ENCODE measurements at places on chromosomes 11 and 22.

DNA sequence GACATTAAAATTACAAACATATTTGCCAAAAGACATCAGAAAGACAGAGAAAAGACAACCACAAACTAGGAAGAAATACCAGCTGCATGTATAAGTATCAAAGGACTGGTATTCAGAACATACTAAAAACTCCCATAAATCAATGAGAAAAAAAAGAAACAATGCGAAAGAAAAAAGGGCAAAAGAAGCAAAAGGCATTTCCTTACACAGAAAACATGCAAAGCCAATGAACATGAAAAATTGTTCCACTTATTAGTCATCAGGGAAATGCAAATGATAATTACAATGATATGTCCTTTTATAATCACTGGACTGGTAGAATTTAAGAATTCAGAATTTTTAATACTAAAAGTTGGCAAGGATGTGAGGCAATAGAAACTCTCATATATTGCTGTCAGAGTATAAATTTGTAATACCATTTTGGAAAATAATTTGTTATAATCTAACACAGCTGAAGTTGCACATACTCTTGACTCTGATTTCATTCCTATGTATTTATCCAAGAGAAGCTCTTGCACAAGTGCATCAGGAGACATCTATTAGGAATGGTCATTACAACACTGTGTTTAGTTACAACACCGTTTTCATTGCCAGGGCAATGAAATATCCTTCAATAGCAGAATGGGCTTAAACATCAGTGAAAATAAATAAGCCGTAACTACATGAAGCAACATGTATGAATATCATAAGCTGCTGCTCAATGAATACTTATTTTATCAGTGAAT is 279.7 kb downstream of the SWAP70 start:
- no peak for DNase-seq

- DNase-seq: no peak
These were observed 458.8 kb downstream of the BUD13 start for GRCh38 chr11:116314006-116314405.

GRCh38 chr11:2704356-2704755 is 4.6 kb upstream of the KCNQ1OT1 start:
- DNase-seq: no peak

DNA sequence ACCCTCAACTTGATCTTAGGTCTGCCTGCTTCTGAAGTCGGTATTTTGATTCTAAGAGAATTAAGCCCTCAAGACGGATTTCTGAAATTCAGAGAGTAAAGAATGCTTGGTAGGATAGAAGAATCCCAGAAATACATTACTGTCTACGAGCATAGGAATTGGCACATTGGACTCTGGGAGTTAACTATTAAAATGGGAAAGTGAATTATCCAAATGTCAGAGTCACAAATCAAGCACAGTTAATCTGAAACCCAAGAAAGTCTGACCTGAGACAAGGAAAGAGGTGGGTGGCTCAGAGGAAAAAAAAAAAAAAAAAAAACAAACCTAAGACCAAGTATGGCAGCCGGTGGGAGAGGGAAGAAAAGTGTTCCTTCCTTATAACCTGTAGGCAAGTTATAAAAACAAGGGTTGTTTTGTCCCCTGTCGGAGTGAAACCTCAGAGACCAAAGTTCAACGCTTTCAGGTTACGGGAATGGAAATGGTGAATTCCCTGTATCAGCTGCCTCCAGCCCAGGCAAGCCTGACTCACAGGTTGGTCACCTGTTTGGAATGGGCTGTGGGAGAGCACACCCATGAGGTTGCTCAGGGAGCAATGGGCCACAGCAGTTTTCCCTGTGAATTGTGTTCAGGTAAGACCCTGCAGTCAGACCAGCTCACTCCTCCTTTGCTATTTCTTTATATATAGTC is 139.0 kb downstream of the ETS1 start:
- DNase-seq: no peak

DNA sequence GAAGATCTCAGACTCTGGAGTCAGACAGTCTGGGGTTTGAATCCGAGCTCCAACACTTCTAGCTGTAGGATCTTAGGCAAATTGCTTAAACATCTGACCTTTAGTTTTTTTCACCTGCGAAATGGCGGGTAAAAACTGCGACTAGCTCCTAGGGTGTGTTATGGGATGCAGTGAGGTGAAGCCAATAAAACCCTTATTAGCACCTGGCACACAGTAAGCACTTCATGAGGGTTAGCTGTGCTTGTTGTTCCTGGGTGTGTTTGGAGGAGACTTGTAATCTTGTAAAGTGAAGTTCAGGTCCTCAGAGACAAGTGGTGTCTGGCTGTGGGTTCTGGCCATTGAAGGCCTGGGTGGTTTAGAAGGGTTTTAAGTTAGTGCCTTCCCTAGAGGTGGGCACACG is 68.9 kb downstream of the ZBTB16 start:
- no peak for DNase-seq

DNA sequence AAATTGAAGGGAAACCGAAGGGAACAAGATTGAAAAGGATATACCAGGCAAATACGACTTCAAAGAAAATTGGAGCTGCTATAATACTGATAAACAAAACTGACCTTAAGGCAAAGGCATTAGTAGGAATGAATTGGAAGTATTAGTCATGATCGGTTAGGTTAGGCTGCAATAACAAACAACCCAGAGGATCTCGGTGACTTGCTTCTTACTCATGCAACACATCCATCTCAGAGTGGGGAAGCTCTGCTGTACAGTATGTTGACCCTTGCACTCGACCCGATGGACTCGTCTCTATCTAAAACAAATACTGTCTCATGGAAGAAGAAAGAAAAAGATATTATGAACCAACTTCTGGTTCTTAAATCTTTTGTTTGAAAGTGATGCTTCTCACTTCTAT is 42.3 kb downstream of the SPATA19 start:
- no peak for DNase-seq

- DNase-seq: no peak
These were observed at the start of gene MYO18B for GRCh38 chr22:25741692-25742626. MYO18B (plus strand) TSS chr22:25742188; CDS start chr22:25761093, 18,905 bp downstream.

DNA sequence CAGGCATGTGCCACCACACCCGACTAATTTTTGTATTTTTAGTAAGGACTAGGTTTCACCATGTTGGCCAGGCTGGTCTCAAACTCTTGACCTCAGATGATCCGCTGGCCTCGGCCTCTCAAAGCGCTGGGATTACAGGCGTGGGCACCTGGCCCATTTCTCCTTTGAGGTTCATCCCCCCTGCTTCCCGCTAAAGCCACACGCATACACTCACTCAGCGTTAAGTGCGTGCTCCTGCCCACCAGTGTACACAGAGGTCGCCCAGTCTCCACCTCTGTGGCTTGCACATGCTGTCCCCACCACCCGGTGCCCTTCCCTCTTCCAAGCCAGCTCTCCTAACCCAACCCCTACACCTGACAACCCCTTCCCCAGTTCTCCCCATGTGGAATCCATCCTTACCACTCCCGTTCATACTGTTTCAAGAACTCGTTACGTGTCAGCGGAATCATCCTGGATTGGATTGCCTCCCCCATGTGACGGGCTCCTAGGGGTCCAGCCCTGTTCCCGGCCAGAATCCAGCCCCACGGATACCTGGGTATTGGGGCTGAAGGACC is 15.7 kb upstream of the CYTH4 start:
- no peak for DNase-seq

DNA sequence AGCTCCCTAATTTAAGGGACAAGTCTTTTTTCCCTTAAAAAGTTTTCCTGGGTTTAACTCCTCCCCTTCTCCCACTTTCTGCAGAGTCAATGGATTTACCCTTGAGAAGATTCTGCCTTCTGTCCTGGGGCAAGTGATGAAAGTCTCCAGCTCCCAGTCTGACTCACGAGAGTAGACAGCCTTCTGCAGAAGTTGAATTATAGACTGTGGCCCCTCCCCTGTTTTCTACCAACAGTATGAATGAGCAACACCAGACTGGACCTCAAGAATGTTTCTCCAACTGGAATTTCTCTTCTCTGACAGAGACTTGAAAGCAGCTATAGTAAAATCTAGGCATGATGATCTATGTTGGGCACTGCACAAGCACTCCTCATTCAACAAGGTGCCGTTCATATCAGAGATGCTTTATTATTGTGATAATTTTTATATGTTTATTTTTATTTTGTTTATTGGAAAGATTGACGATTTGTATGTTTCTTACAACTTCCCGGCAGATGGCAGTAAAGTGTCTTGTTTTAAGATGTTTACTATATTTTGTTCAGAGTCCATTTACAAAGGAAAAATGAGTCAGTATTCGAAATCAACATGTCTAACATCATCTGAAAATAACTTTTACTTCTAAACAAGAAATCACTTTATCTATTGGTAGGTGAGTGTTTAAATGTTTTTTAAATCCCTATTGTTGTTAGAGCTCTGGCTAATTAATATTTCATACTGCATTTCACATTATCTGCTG is 56.6 kb downstream of the LMO2 start:
- no peak for DNase-seq

DNA sequence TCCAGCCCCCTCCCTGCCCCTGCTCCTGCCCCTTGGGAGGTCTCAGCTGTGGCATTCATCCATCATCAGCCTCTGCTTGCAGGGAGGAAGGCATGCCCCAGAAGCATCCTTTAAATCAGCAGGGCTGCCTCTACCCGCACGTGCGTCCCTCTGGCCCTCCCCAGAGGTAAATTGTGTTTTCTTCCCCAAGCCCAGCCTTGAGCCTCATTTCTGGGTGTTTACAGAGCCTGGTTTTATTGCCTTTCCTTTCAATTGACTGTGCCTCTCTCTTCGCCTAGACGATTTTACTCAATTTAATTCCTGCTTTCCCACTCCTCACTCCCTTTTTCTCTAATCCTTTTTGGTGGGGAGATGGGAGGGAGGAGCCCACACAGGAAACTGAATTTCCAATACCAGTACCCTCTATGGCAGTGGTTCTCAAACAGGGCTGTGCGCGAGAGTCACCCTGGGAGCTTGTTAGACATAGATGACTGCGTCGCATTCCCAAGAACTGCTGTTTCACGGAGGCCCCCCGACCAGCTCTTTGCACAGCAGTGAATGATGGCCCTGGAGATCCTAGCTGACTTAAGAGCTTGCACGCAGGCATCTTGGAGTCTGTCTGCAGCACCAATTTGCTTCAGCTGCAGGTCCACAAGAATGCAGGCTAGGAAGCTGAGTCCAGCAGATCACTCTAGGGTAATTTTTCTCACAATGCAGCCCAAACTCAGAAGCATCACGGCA is 15.1 kb upstream of the OAF start:
- no peak for DNase-seq

- DNase-seq: no peak
These were observed 7.2 kb downstream of the PPFIBP2 start for GRCh38 chr11:7520981-7521487.

- DNase-seq: no peak
These were observed 306.0 kb downstream of the BUD13 start for GRCh38 chr11:116466801-116467200.

Measured in stimulated activated CD8-positive, alpha-beta memory T cell treated with anti-CD3 and anti-CD28 coated beads, Interleukin-4, amount 100 ng/mL, for 1 hour (primary cell).